NCI-H2107 (cell line): ENCODE measurements at places on chromosomes 7 and 10.
A peak's percentile ranks its signal among the peaks of the same experiment; 100 is the strongest.

- DNase-seq: peak; percentile 4
Observed at GRCh38 chr10:133608855-133609254, 17.7 kb downstream of the FRG2B start.

DNA sequence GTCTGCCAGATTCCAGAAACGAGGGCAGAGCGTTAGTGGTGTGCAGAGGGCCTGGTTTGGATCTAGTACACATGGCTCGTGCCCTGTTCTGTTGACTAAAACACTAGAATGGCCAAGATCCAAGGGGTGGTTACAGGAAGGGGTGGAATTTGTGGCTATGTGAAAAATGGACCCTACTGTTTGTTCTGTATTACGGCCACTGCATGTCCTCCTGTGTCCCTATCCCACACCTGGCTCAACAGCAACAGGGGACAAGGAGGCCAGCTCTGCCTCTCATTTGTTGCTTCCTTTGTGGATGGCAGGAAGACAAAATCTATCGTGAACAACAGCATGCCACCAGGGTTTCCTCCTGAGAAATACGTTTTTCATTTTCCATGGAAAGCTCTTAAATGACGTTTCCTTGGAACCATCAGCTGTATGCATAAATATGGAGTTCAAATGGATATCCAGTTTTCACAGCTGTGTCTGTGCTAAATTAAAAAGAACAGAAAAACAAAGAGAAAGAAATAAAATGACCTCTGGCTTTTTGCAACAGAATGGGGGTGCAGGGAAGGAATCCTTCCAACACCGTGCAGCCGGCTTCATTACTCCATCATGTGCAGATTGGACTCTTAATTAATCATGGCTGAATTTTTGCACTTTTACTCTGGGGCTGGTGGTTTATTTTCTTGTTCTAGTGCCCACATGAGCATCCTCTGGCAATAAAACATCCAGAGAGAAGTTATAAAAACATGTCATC, 318.9 kb downstream of the CXCL12 start:
- no peak for DNase-seq

DNA sequence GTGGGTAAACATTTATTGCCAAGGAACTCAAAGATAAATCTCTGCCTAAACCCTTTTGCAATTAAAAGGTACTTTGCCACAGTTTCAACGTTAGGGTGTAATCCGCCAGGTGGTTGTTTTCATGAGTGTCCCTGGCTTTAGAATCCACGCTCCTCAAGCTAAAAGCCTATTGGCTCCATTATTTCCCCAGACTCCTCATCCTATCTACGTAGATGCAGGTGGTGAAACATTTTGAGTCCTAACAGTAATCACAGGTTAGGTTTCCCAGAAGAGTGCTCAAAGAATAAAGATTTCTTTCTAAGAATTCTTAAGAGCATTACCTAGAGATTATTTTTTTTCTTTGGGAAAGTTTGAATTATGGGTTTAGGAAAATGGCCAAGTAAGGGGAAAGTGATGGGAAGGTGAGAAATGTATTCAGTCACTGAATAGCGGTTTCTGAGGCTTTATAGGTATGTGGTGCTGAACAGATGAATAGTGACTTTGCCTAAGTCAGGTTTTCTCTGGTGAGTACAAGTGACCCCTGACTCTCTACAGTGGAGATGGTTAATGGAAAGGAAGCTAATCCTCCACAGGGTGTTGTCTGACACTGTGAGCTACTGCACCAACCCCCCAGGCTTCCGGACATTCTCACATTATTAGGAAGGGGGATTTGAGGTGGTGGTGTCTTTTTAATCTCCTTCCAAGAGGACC, 60.2 kb downstream of the NRP1 start:
- no peak for DNase-seq

- DNase-seq: no peak
Observed at GRCh38 chr7:4216016-4216415, 466.1 kb upstream of the FOXK1 start.

GRCh38 chr10:72009425-72010081, 45.4 kb downstream of the CHST3 start:
- DNase-seq: no peak
